ENCODE measurements at places on chromosomes 16 and 17. TPM values are rescaled to one million over a fixed set of nuclear protein-coding genes. Genes with fewer than 3 reads are reported as not detected.

Gene ZDHHC7
- total RNA-seq = 68.7 TPM

DNA sequence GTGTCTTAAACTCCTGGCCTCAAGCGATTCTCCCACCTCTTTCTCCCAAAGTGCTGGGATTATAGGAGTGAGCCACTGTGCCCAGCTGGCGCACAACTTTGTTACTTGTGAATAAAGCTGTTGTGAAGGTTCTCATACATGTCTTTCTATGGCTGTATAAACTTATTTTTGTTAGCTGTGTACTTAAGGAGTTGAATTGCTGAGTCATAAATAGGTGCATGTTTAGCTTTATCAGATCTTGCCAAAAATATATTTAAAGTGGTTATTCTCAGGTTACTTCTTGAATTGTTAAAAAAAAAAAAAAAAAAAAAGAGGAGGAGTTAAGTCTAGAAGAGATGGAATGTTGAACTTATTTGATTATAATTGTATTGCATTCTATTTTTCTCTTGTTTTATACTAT lies 47.6 kb upstream of the IRX3 start:
- DNase-seq = peak; percentile 41

- DNase-seq = peak; percentile 86
Observed at GRCh38 chr17:16374146-16374938, 6.5 kb upstream of the UBB start.

DNA sequence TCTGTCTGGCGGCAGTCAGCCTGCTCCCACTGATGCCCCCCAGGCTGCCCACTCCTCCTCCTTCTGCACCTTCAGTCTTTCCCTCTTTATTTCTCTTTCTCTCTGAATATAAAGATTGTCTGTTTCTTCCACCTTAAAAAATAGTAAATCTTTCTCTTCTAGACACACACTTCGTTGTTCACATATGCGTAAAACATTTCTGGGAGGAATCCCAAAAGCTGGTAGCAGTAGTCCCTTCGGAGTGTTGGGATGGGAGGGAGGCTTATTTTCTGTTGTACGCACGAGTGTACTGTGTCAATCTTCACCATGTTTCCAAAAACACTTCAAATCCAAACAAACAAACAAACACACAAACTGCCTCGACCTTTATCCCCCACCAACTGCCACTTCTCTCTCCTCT lies 9.9 kb downstream of the OSBPL7 start:
- DNase-seq = no peak

DNA sequence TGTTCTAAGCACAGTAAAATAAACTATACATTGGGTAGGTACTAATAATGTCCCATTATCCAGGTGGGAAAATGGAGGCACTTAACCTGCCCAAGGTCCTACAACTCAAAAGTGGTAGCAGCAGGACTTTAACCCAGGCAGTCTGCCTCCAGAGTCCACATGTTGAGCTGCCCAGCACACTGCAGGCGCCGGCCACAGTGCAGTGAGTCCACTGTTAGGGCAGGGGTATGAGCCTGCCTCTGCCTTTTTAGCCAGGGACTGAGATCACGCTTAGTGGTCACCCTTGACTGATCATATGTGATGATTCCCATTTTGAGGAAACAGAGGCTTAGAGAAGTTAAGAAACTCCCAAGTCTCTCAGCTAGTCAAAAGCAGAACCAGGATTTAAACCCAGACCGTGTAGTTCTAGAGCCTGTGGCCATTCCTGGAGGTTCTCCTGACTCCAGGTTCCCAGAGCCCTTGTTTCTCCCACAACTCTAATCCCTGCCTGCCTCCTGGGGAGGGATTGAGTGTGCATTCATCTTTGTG lies 8.4 kb downstream of the CES1 start:
- no peak for DNase-seq

Gene SMG6
- total RNA-seq = 13.4 TPM

DNA sequence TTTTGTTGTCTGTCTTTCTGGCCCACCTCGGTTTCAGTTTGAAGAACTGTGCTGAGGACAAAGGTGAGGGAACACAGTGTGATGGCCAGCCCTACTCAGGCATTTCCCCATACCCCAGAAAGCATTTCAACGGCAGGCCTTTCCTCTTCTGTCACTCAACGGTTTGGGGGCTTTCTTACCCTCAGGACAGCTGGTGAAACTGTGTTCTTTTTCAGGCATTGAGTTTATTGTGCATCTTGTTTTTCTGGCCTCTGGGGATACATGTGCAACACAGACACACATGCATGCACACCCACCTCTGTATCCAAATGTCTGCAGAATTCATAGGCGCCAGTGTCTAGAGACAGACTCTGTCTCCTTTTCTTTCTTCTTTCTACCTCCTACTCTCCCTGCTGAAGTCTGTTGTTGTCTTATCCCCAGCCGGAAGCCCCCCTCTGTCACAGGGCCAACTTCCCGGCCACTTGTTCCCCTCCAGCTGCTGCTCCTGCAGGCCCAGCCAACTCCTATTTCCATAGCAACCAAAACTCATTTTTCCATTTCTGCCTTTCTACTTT lies 17.0 kb downstream of the CHD9 start:
- no peak for DNase-seq

- DNase-seq = no peak
Observed at GRCh38 chr16:23857256-23857880, 21.6 kb downstream of the PRKCB start.

Gene SNX20
- total RNA-seq = not detected

Gene HBA1
- total RNA-seq = not detected

DNA sequence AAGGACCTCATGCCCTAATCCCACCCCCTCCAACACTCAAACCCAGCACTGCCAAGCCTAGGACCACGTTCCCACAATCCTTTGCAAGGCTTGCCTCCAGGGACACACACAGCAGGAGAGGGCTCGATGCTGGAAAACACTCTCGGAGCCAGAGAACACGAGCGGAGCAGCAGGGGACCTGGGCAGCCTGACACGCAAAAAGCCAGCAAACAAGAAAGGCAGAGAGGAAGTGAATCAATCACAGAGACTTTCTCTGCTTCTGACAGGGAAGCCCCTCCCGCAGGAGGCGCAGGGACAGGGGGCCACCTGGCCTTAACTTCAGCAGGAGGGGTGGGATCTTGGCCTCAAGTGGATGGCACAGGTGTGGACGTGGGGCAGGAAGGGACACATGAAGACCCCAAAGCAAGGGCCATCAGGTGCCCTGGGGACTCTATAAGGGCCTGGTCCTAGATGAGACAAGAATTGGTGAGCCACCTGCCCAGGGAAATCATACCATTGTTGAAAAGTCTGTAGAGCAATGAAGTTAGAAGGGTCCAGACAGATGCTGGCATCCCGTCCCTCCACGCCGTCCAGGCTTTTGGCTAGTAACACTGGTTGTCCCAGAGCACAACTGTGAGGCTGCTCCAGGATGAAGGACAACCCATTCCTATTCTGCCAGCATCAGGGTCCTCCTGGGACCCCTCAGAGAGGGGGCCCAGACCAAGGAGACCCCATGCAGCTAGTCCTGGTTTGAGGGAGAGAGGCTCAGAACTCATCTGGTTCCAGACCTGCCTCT lies 2.2 kb downstream of the SDK2 start:
- DNase-seq = no peak

Gene HOXB2
- total RNA-seq = not detected

DNA sequence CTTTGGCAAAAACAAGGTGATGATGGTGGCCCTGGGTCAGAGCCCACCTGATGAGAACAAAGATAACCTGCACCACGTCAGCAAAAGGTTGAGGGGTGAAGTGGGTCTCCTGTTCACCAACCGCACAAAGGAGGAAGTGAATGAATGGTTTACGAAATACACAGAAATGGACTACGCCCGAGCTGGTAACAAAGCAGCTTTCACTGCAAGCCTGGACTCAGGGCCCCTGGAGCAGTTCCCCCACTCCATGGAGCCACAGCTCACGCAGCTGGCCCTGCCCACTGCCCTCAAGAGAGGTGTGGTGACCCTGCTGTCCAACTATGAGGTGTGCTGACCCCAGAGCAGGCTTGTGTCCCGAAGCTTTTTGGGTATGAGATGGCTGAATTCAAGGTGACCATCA lies 29.7 kb upstream of the DLX4 start:
- DNase-seq = no peak

- peak; percentile 48 for DNase-seq
Observed at GRCh38 chr16:51592535-51593300, 441.6 kb upstream of the SALL1 start.

GRCh38 chr17:10261098-10261497 lies 62.7 kb upstream of the GAS7 start:
- DNase-seq = no peak

Gene MILR1
- not detected for total RNA-seq

Gene GPR142
- not detected for total RNA-seq

DNA sequence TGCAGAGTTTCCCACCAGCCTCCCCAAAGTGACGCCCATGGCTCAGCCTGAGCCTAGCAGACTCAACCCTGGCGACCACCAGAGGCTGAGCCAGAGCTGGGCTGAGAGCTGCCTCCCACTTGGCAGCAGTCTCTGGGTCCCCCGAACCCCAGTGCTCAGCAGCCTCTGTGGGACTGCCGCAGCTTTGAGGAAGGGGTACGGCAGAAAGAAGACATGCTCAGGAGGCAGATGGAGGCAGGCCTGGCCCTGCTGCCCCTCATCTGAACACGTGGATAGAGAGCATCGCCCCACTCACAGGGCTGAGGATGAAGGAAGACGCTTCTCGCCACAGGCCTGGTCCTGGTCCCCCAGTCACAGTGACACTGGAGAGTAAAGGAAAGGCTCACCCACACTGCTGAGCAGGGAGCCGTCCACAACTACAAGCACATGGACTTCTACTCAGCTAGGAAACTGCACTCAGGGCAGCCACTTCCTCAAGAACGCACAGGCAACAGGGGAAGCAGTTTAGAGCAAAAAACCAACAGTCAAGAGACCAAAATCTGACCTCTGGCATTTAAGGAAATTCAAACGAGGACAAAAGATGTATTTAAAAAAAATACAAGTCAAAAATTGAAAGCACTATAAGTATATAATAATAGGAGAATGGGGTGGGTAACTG lies 45.2 kb upstream of the GSG1L start:
- no peak for DNase-seq
